Activated CD4-positive, alpha-beta memory T cell treated with anti-CD3 and anti-CD28 coated beads, Interleukin-2, amount 10 ng/mL, durations not matched to agents 7 days and 5 days (primary cell): ENCODE measurements at places on chromosomes 2 and 18. TPM values are rescaled to one million over a fixed set of nuclear protein-coding genes. Genes with fewer than 3 reads are reported as not detected.

GRCh38 chr18:57915865-57916582, 112.9 kb upstream of the ATP8B1 start:
- no peak overlapping the region for H3K27ac ChIP-seq
- peaks cover 8% of the 10 kb centered on the region for H3K27me3 ChIP-seq
- H3K4me1 ChIP-seq = peaks cover 14% of the 10 kb centered on the region
- no peaks in the 10 kb centered on the region for H3K36me3 ChIP-seq

MC2R gene
- total RNA-seq = not detected

CCDC74A gene
- 5.2 TPM for total RNA-seq

- DNase-seq = no peak
- no peak overlapping the region for H3K4me3 ChIP-seq
- peaks cover 2% of the 10 kb centered on the region for H3K27me3 ChIP-seq
- no peaks in the 10 kb centered on the region for H3K36me3 ChIP-seq
Observed at GRCh38 chr2:191333911-191334357, 88.7 kb downstream of the MYO1B start.

TMEM178A gene
- total RNA-seq = 0.43 TPM

DNA sequence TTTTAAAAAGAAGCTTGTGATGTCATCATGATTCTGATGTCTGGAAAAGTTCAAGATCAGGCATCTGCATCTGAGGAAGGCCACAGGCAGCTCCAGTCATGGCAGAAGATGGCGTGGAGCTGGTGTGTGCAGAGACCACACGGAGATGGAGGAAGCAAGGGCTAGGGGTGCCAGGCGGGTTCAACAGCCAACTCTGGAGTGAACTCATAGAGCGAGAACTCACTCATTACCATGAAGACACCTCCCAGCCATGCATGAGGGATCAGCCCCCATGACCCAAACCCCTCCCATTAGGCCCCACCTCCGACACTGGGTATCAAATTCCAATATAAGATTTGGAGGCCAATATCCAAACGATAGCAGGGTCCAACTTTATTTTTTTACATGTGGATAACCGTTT, 61.6 kb downstream of the KCNG2 start:
- no peaks in the 10 kb centered on the region for H3K36me3 ChIP-seq
- no peak overlapping the region for H3K27ac ChIP-seq
- peaks cover 3% of the 10 kb centered on the region for H3K27me3 ChIP-seq
- no peaks in the 10 kb centered on the region for H3K4me1 ChIP-seq
- DNase-seq = no peak

NOSTRIN gene
- total RNA-seq = not detected

DNA sequence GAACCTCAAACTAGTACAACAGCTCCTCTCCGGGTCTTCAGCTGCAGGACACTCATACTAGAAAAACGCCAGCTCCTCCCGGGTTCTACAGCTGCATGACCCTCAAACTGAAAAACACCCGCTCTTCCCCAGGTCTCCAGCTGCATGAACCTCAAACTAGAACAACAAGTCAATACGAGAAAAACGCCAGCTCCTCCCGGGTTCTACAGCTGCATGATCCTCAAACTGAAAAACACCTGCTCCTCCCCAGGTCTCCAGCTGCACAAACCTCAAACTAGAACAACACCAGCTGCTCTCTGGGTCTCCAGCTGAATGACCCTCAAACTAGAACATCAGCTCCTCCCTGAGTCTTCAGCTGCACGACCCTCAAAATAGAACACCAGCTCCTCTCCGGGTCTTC, 315.0 kb upstream of the TFPI start:
- no peak overlapping the region for H3K27ac ChIP-seq
- no peak overlapping the region for H3K4me3 ChIP-seq
- H3K4me1 ChIP-seq = no peaks in the 10 kb centered on the region
- no peak for DNase-seq
- H3K36me3 ChIP-seq = no peaks in the 10 kb centered on the region

- no peak for DNase-seq
- no peak overlapping the region for H3K27ac ChIP-seq
- H3K4me3 ChIP-seq = no peak overlapping the region
- no peaks in the 10 kb centered on the region for H3K4me1 ChIP-seq
- no peaks in the 10 kb centered on the region for H3K27me3 ChIP-seq
Observed at GRCh38 chr18:78268226-78268988, 711.2 kb upstream of the SALL3 start.

CFLAR gene
- total RNA-seq = 192 TPM

- no peak overlapping the region for H3K27ac ChIP-seq
- peaks cover 8% of the 10 kb centered on the region for H3K4me1 ChIP-seq
- H3K27me3 ChIP-seq = peaks cover 41% of the 10 kb centered on the region
- DNase-seq = no peak
- H3K4me3 ChIP-seq = peak overlapping the region; percentile 24
Observed at GRCh38 chr18:70291295-70291574, 2.4 kb downstream of the SOCS6 start.

- H3K36me3 ChIP-seq = peaks cover 10% of the 10 kb centered on the region
- H3K4me1 ChIP-seq = peaks cover 33% of the 10 kb centered on the region
- H3K27ac ChIP-seq = no peak overlapping the region
- H3K27me3 ChIP-seq = peaks cover 7% of the 10 kb centered on the region
Observed at GRCh38 chr18:35573531-35573930, 8.0 kb upstream of the GALNT1 start.
